ENCODE measurements at places on chromosomes 6 and 20. TPM values are rescaled to one million over a fixed set of nuclear protein-coding genes. Genes with fewer than 3 reads are reported as not detected.
A peak's percentile ranks its signal among the peaks of the same experiment; 100 is the strongest.

HLA-E gene
- 165 TPM for total RNA-seq

DNA sequence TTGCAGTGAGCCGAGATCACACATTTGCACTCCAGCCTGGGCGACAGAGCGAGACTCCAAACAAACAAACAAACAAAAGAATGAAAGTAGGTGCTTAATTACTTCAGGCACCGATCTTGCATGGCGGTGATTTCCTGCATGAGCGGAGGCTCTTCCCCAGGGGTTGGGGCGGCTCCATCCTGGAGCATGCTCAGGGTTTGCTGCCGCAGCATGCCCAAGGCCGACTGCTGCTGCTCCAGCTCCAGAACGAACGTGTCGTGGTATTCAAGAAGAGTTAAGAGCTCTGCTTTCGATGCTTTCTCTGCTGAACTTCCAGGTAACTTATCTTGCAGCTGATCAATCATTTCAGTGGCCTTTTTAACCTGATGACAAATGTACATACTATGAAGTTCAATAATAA lies 313.8 kb downstream of the SYNE1 start:
- DNase-seq: no peak

DNA sequence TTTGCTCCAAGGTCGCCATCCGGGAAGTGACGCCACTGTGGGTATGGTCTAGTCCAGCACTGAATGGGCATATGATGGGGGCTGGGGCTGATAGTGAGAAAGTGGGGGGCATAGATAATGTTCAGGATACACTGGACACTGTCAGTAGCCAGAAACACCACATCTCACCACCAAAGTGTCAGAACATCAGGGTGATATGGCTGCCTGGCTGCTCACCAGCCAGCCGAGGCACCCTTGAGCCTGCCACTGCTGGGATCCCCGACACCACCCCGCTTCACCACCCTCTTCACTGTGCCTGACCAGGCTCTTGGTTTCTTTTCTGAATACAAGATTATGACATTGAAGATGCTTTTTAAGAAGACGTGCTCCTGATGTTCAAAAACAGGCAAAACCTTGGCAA lies 46.9 kb downstream of the SIRPA start:
- DNase-seq: no peak

DNA sequence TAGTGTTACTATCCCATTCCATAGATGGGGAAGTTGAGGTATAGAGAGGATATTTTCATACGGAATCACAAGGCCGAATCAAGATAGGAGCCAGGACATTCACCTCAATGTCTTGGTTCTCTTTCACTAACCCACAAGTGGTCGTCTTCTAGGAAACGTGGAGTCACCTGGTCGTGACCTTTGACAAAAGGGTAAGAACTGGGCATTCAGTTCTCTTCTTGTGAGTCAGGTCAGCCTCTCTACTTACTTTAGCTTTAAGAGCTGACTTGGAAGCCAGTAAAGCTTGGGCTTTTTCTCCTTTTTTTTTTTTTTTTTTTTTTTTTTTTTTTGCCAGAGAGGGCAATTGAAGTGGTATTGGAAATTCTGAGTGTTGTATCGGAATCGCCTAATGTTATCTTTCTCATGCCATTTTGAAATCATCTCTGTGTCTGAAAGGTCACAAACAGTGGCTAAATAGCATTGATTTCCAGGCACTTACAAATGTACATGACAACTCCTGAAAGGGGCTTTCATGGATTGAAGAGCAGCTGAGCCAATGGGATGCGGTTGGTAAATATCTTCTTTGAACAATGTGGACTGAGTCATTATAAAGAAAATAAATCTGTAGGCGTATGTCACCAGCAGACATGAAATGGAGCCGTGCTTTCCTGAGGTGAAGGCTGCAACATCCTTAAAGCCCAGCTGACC lies 356.9 kb downstream of the KIF16B start:
- no peak for DNase-seq

DNA sequence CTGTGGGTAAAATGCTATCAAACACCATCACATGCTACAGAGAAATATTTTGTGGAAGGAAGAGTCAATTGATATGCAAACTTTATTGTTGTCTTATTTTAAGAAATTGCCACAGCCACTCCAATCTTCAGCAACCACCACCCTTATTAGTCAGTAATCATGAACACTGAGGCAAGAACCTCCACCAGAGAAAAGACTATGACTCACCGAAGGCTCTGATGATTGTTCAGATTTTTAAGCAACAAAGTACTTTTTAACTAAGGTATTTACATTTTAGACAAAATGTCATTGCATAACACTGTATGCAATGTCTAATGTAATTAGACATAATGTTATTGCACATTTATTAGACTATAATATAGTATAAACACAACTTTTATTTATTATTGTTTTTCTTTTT lies 26.2 kb upstream of the MMP24 start:
- DNase-seq: peak; percentile 88

- no peak for DNase-seq
These were observed 249.9 kb downstream of the KHDC1L start for GRCh38 chr6:72975352-72975752.

- no peak for DNase-seq
These were observed 6.1 kb downstream of the PLAGL2 start for GRCh38 chr20:32201296-32201976.

- peak; percentile 12 for DNase-seq
These were observed 591.4 kb downstream of the RNF144B start for GRCh38 chr6:18978337-18979128.

TRIM40 gene
- not detected for total RNA-seq

QRSL1 gene
- 10.3 TPM for total RNA-seq

GABRR1 gene
- not detected for total RNA-seq

GRCh38 chr6:15299430-15300131 lies 53.7 kb downstream of the JARID2 start:
- peak; percentile 85 for DNase-seq

NHSL1 gene
- total RNA-seq: 4.7 TPM

DNA sequence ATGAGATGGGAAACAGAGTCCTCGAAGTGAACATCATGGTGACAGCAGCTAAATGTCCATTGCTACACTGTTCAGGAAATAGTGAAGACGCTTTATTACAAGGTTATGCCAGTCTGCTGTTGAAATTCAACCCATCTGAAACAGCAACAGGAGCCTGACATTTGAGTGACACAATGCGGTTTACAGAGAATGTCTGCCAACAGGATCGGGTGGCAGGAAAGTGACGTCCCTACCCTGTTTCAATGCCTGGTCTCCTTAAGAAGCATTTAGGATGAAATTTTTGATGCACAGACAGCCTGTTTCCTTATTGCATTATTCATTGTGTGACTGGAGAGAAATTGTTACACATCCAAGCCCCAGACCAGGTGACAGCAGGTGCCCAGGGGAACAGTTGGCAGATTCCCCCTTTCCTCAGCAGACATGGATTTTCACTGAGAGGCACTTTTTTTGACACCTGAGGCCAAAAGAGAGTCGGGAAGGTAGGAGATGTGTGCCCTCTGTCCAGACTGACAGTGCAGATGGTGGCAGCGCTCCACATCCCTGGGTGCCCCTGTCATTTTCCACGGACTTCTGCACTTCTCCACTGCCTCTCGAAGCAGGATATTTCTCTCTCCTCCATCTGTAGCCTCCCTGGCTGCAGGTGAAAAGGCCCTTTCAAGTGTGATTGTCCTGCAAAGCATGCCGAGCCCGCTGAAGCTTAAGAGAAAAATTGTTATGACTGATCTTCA lies 87.9 kb downstream of the BFSP1 start:
- no peak for DNase-seq

DNA sequence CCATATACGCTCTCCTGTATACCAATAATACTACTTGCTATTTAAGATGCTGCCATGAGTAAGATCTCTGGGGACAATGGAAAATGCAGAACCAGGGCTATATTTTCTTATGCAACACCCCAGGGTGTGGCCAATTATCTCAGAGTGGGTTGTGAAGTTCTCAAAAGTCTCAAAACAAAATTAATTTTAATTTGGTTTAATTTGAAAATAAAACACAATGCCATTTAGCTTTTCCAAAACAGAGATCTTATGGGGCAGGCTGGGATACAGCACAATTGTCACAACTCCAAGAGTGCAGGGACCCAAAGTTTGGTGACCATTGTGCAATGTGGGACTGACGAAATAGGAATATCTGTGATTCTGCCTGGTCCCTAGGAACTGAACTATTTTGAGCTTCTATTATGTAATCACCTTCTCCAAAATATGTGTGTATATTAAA lies 43.1 kb downstream of the MBOAT1 start:
- DNase-seq: peak; percentile 33

DNA sequence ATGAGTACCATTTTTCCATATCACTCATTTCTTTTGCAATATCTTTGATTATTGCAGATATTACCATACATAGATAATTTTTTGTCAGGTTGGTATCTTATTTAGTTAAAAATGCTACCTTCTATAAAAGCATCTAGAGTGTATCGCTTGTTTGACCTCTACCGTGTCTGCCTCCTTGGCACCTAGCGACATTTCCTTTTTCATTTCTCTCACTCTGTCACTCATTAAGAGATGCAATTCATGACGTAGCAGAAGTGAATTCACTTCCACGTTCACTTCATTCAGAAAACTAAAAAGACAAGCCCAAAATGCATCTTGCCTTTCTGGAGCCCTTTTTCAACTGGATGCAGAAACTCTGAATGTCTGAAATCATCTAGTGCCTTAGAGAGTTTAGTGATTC lies 172.9 kb downstream of the MMS22L start:
- DNase-seq: no peak

- peak; percentile 57 for DNase-seq
These were observed 121.4 kb upstream of the DST start for GRCh38 chr6:56764081-56764566.

DNA sequence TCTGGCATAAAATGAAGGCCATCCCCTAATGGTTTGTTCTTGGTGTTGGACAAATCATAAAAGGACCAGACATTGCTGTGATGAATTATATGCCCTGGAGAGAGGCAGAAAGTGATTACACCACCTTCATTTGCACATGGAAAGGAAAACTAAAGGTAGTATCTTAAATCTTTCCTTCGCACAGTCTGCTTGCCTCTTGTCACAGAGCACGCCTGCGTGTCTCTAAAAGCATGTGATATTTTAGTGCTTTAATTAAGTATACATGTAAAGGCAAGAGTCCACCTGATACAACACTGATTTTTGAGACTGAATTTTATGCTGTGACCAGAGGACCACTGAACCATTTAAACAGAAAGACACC lies 28.8 kb upstream of the PLAGL1 start:
- no peak for DNase-seq

DNA sequence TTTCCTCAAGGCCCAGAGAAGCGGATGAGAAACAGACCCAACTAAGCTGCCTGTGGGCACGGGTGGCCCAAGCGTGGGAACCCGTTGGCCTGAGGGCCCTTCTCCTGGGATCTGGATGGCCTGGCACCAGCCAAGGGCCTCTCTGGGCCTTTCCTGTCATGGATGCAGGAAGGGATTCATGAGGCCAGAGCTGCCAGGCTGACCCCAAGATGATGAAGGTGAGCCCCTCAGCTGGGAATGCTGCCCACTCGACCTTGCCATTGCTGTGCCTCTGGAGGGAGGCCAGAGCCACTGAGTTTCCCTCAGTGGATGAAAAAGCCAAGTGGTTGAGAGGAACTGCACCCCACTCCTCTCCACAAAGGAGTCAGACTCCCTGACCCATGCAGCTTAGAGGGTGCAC lies 171.2 kb downstream of the VEGFA start:
- DNase-seq: no peak

GRCh38 chr6:114521926-114522325 lies 179.1 kb upstream of the HS3ST5 start:
- no peak for DNase-seq

NOL7 gene
- total RNA-seq: 54.4 TPM

LCA5 gene
- 5.2 TPM for total RNA-seq

ECT2L gene
- total RNA-seq: not detected

BPIFA3 gene
- total RNA-seq: not detected

- no peak for DNase-seq
These were observed 79.3 kb upstream of the NAA20 start for GRCh38 chr20:19937651-19938420.

KCNG1 gene
- 3.0 TPM for total RNA-seq

- DNase-seq: no peak
These were observed 139.2 kb upstream of the MMS22L start for GRCh38 chr6:97422171-97422570.

DNA sequence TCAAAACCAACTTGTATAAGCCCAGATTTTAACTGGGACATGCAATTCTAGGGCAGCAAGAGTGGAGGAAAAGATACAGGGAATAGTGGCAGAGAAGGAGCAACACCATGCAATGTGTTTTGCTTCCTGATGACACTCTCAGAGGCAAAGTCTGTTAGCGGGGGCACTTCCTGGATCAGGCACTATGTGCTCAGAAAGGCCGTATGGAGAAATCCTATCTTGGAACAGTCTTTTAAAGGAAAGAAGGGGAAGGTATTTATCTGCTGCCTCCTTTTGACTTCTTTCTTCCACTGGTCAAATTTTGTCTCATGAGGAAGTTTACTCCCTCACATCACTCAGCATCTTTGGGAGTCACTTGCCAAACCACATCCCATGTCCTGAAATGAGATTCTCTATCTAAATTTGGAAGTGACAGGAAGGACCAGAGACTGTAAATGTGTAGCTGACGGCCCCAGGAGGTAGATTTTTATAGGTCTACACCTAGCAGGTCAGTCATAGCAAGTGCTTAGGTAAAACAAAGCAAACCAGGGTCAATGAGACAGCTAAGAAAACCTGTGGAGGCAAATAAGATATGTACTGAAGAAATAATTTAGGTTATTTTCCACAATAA lies 91.7 kb upstream of the ELOVL5 start:
- DNase-seq: no peak

GRCh38 chr20:13212750-13213149 lies 8.3 kb upstream of the ISM1 start:
- DNase-seq: peak; percentile 89

- DNase-seq: no peak
These were observed 140.4 kb upstream of the COL21A1 start for GRCh38 chr6:56387621-56388414.

- DNase-seq: peak; percentile 43
These were observed 563.8 kb downstream of the LMBRD1 start for GRCh38 chr6:69232911-69233448.

ENPP5 gene
- total RNA-seq: 0.43 TPM

DNA sequence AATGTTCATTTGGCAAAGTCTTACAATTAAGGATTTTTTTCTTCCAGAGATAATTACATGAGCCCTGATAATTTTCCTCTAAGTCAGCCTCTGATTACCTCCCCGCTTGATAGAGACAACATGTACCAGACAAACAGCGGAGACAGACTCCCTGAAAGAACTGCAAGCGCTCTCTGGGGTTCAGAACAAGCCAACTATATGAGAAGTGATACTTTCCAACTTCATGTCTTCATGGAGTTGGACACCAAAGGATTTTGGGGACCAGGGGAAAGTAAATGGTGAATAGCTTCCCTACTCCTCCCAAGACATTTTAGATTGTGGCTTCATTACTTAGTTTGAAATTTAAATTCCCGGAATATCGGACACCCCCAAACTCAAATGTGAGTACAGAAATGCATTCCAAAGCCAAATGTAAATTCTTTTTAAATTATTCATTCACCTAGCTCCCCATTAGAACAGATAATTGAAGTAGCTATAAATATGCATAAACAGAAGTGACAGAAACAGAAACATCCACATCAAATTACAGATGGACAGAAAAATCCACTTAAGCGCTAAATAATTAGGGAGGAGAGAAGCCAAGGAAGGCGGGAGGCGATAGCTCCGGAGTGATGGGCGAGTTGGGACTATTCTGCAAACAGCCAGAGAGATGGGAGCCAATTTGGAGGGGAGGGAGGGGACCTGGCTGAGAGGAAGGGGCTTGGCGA lies 129.7 kb upstream of the AKAP12 start:
- no peak for DNase-seq

CCR6 gene
- total RNA-seq: not detected

MUC21 gene
- not detected for total RNA-seq

All from fibroblast of villous mesenchyme (primary cell).